Nucleus accumbens (tissue), 56 donors: ENCODE measurements at places on chromosomes 6 and 20.

GRCh38 chr6:154579485-154579884 lies 69.0 kb upstream of the CNKSR3 start:
- no peak for DNase-seq

DNA sequence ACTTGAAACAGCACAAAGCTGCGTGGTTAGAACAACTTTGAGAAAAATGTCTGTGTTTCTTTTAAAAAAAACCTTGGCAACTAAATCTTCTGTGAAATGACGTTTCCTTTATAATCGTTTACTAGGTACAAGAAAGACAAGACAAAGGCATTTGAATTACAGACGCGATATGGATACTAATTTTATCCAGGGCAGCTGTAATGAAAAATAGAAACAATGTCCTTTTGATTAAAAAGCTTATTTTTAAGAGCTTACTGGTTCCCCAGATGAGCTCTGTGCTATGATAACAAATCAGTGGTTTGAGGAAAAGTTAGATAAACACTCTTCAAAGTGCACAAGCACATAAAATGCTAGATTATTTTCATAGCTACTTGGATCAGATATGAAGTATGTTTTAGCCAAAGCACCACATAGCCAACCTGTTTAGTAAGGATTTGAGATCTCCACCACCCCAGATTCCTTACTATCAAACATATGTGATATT lies 1.6 kb upstream of the SYNCRIP start:
- DNase-seq = no peak

GRCh38 chr6:193773-194310 lies 98.4 kb upstream of the DUSP22 start:
- DNase-seq = no peak

DNA sequence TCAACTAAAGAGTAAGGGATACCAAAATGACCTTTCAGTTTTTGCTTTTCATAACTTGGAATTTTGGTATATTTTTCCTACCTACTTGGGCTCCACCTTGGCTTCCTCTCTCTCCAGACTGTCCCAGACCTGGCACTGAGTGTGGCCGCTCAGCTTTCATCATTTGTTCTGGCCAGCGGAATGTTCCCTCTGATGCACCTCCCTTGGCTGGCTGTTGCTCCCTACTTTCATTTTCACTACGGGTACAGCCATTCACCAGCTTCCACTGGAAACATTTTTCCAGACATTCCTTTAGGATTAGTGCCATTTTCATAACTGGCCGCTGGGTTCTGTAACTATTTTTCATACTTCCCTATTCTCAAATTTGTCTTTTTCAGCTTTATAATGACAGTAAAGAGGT lies 487.4 kb downstream of the TENT5A start:
- no peak for DNase-seq

- DNase-seq = no peak
Observed at GRCh38 chr6:41878246-41878645, 16.9 kb downstream of the USP49 start.

- no peak for DNase-seq
Observed at GRCh38 chr6:68633281-68633971, 1.7 kb upstream of the ADGRB3 start.

GRCh38 chr6:24931296-24931695 lies 4.5 kb downstream of the RIPOR2 start:
- DNase-seq = no peak

- DNase-seq = no peak
Observed at GRCh38 chr20:26216025-26216424, 519.4 kb upstream of the ZNF337 start.
